ENCODE measurements at places on chromosomes 6 and 20.

GRCh38 chr6:113352029-113352801 is 504.9 kb upstream of the MARCKS start:
- DNase-seq = no peak

- DNase-seq = no peak
Measured at GRCh38 chr6:36788768-36789167, 50.5 kb downstream of the CPNE5 start.

- peak; percentile 79 for DNase-seq
Measured at GRCh38 chr6:27791182-27791943, 120.8 kb downstream of the OR2B2 start.

GRCh38 chr20:63194007-63194796 is 21.7 kb downstream of the YTHDF1 start:
- DNase-seq = no peak

DNA sequence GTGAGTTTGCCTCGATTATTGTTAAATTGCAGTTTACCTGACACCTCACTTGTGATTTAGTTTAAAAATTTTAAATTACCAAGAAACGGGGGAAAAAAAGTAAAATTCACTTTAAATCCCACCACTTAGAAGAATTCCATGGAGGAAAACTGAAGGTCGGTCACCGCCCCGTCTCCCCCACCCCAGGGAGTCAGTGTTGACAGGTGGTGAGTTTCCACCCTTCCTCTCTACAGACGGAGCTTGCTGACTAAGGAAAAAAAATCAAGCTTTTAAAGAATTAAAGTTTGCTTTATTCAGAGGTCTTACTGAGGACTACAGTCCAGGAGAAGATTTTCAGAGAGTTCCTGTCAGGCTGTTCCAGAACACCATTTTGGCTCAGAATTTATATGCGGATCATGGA is 42.3 kb downstream of the SLC22A1 start:
- DNase-seq = no peak

DNA sequence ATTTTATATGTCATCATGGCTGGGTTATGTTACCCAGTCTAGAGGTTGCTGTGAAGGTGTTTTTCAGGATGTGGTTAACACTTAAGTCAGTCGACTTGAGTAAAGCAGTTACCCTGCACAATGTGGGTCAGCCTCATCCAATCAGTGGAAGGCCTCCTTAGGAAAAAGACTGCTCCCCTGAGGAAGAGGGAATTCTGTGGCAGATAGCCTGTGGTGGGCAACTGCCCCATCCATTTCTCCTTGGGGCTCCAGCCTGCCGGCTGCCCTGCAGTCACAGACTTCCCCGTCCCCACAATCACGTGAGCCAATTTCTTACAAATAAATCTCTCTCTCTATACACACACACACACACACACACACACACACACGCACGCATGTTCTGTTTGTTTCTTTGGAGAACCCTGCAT is 34.5 kb upstream of the MPC1 start:
- no peak for DNase-seq

- DNase-seq = no peak
Measured at GRCh38 chr6:36751833-36752186, 54.2 kb downstream of the RAB44 start.

DNA sequence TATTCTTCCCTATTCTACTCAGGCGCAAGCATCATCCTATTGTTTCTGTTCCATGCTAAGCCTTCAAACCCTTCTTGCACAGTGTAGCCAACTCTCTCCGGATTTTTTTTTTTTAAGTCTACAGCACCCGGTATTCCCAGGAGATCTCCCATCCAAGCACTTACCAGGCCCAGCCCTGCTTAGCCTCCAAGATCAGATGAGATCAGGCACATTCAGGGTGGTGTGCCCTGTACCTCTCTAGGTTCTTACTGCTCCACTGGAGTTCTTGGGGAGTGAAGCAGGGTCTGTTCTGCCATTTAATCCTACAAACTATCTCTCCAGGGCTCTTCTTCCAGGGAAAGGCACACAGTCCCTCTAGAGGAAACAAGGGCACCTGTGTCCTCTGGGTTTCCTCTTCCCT is 14.9 kb upstream of the NUP153 start:
- no peak for DNase-seq
